ENCODE measurements at places on chromosomes 5 and 9.

- no peak for DNase-seq
These were observed 217.8 kb upstream of the IRX1 start for GRCh38 chr5:3377831-3378230.

- no peak for DNase-seq
These were observed 18.6 kb downstream of the TNFSF15 start for GRCh38 chr9:114787214-114787613.

DNA sequence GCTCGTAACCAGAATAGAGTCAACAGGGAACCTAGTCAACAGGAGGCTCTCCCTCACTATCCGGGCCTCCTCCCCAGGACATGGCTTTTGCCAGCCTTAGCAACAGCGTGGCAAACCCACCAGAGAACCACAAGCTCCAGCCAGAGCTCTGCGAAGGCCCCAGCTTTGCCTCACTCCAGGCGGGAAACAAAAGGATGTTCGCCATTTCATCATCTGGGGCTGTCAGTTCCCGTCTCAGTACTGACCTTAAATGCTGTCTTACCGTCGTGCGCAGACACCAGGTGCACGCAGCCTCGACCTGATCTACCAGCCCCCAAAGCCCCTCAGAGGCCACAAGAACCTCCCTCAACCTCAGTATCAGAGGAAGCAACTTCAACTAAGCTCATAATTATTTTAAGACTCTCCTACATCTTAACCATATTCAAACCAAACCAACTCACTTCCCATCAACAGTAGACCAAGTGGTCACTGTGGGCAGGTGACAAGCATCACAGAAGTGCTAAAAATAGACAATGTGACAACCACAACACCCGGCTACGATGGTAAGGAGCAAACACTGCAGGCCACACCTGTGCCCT, 71.4 kb downstream of the SEMA4D start:
- no peak for DNase-seq

- no peak for DNase-seq
These were observed 240.9 kb downstream of the TRPM3 start for GRCh38 chr9:70880535-70880934.

- DNase-seq, result no peak
These were observed 468.5 kb downstream of the CDH9 start for GRCh38 chr5:26569929-26570258.

GRCh38 chr9:125986966-125987365, 239.8 kb downstream of the PBX3 start:
- DNase-seq, result no peak

- DNase-seq, result no peak
These were observed 40.8 kb downstream of the NAIF1 start for GRCh38 chr9:128026255-128026772.

DNA sequence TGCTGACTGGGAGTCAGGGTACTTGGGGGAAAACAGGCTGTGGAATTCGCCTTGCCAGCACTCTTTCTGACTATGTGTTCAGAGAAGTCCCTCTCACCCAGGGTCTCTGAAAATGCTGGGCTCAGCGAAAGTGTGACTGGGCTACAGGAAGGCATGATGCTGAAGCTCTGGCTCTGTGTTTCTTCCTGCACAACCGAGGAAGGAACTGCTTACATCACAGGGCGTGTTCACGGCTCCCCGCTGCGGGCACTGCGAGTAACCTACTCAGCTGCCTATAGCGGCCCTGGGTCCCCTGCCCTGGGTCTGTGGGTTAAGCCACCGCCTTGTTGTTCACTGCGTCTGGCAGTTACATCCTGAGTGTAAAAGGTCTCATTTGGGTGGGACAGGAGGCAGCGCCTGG, 222.4 kb upstream of the IRX4 start:
- no peak for DNase-seq

DNA sequence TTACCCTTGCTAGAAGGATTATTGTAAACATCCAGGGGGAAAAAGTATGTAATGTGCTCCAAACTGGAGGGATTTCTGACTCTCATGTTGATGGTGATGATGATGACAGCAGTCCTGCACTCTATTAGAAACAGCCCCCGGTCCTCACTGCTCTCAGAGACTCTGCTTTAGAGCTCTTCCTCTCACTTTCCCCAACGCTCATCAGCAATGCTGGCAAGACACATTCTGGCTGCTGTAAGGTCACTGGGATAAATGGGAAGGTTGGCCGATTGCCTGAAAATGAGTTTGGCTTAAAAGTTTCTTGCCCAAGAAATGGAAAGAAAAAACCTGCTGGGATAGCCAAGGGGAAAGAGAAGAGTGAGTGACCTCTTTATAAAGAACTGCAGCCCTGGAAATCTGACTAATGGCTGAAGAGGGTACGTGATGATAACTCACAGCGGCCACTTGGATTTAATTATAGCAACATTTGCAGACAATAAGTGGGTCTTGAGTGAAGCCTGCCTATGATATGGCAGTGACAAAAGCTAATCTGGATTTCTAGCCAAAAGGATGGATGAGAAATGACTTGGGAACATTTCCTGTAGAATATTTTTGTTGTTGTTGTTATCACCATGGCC, 235.8 kb downstream of the TMEM38B start:
- DNase-seq, result no peak

- DNase-seq, result no peak
These were observed 59.5 kb upstream of the ZNF366 start for GRCh38 chr5:72566746-72567145.

DNA sequence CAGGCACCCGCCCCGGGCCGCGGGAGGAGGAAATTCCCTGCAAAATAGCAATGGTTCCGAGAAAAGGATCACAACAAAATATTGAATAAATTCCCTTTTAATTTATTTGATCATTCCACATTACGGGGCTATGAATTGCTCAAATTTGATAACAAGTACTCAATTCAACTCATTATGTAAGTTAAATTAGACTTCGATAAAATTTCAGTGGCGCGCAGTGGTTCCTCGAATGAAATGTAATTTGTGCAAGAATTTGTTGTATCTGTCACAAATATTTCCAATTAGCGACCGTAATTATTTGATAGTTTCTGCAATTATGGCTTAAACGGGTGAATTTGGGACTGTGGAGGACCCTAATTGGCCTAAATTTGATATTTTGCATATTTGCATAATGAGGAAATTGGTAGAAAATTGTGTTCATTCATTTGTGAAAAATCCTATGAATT, 76.0 kb upstream of the TBCA start:
- no peak for DNase-seq

DNA sequence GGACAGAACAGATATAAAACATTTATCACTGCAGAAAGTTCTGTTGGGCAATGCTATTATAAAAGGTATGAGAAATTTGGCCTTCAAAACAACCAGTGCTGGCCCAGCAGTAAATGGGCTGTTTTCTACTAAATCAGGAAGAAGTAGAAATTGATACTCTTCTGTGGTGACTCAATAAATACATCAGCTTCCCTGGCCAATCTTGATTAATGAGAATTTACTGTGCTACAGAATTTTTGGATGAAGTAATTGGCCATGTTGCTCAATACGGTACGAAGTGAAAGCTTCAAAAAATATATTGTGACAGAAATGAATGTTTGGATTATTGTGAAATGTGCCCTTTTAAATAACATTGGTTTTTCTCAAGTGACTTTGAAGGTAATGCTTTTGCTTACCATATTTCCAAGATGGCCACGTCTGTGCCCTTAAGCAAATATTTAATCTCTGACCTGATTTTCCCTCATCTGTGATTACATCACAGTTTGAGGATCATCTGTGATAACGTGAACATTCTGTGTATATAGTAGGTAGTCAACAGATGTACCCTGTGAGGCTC, 4.2 kb downstream of the DNAJA1 start:
- DNase-seq, result no peak

DNA sequence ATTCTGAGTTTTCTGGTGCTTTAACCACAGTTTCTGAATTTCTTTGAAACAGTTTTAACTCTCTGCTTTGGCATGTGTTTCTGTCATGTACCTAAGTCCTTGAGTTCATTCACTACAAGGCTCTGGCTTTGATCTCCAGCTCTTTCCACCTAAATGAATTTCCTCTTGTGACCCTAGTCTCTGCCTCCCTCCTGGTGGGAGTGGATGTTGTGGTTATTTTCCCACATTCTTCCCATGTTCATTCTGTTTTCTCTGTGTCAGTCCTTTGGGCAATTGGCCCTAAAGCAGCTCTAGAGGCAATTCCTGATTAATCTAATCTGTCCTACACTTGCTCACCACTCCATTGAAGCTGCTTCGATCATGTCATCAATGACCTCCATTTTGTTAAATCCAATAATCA, 28.4 kb upstream of the DPYSL3 start:
- no peak for DNase-seq

- no peak for DNase-seq
These were observed 60.9 kb upstream of the GDNF start for GRCh38 chr5:37900692-37901091.

DNA sequence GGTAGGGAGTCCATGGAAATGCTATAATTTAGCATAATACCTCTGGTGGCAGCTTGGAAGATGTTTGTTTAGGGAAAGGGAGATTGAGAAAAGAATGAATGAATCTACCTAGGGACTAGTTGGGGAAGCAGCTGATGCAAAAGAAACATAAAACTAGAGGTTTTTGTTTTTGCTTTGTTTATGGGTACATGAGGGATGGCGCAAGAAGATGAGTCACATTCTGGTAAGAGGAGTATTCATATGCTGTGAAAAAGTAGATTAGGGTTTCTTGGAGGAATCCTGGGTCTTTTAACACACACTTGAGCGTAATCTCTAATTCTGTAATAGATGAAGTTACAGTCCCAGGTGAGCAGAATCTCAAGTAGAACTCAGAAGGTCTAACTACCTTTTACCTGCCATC, 17.1 kb downstream of the C9orf43 start:
- DNase-seq, result no peak

- no peak for DNase-seq
These were observed 3.9 kb downstream of the FABP6 start for GRCh38 chr5:160233215-160233614.

DNA sequence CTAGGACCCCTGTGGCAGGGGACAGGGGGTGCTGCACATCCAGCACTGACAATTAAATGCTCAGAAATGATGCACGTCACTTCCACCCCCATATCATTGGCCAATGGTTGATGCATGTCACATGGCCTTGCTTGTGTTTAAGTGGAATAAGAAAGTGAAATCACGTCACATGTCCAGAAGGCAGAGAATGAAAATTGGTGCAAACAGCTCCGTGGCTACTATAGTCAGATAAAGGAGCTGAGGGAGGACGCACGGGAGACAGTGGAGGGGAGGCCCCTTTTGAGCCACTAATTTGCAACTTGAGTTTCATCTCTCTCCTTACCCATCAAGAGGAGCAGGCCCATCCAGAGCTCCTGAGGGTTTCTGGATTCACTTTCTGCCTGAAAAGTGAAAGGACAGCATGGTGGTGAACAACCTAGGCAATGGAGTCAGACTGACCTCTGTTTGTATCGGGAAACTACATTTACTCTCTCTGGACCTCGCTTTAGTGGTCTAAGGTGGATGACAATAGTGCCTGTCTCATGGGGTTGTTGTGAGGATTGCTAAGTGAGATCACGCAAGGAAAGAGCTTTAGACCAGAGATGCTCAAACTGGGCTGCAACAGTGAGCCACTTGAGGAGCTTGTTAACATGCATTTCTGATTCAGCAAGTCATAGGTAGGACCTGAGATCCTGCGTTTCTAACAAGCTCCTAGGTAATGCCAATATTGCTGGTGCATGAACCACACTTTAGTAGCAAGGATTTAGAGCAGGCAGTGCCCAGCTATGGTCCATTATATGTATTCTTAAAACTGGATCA, 133.9 kb upstream of the ADRA1B start:
- no peak for DNase-seq

GRCh38 chr5:178489271-178489976, 100.8 kb downstream of the COL23A1 start:
- no peak for DNase-seq

GRCh38 chr9:135226369-135227050, 139.0 kb downstream of the OLFM1 start:
- no peak for DNase-seq

DNA sequence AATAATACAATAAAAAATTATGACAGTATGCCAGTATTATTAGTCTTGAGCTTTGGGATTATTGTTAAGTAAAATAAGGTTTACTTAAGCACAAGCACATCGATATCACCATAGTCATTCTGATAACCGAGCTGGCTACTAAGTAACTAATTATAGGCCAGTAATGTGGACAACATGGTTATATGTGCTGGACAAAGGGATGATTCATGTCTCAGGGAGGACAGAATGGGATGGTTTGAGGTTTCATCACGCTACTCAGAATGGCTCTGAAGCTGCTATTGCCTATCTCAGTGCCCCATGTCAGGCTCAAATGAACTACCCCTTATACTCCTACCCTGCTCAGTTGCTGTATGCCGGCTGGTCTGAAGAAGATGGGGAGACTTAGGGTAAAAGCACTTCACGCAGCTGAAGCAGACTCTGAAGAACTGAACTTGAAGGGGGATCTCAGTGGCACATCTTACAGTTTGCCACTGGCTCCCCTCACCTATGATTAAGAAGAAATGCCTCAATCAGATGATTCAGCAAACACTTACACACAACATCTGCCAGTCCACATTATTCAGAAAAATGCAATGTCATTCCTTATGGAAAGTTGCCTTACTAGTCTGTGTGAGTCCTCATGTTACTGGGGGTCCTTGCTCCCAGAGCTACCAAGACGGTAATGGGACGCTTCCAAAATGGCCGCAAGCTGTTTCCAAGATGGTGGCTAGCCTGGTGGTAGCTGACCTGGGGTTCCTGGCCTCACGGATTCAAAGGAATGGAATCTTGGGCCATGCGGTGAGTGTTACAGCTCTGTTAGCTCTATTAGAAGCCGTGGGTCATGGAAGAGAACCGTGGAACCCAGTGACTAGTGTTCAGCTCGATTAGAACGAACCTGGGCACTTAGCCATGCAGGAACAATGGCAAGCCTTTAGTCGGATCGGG, 1098.6 kb downstream of the TAF11L14 start:
- no peak for DNase-seq

- no peak for DNase-seq
These were observed 362.8 kb upstream of the RPS23 start for GRCh38 chr5:82640916-82641315.

- no peak for DNase-seq
These were observed 646 bp downstream of the SWI5 start for GRCh38 chr9:128276574-128277270.

DNA sequence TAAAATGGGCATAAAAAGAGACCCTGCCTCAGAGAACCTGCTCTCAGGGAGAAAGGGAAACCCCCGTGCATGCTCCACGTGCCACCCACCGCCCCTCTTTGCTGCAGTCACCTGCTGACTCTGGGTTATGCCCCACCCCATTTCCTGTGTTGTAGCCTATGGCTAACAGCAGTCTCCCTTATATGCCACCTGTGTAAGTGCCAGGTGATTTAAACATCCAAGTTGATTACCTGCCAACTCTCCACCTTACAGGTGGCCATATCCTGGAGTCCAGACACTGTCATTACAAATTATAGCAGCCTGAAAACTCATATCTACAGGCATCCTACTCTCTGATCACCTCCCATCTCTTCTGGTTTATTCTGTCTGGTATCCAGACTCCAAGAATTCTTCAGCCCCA, 242.6 kb downstream of the HSPA4 start:
- no peak for DNase-seq
